Spinal cord (tissue), 10 donors: ENCODE measurements at places on chromosomes 4 and X.

DNA sequence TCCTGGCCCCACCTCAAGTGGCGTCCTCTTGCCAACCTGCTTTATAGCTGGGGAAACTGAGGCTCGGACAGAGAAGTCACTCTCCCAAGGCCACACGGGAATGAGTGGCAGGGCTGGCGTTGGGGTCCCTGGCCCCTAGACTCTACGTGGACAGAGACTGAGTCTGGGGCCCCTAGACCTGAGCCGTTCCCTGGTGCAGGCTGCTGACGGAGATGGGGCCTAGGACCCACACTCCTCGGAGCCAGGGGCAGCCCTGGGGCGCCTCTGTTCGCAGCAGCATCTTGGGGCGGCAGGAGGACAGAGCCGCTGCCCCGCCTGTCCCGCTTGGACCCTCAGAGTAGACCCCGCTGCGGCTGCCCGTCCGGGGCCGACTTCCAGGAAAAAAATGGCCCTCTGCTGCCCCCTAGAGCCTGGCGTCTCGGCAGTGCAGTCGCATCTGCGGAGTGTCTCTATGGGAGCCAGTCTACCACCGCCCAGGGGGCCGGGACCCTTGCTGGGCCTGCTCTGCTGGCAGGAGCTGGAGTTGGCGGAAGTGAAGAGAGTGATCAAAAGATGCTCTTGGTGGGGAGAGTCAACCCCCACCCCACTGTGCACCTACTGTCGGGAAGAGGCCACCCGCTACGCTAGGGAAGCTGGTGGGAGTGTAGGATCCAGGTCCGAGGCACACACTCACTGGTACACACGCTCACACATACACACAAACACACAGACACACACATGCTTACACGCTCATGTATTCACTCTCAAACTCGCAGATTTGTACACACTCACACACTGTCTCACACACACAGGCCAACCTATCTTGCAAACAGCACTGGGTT lies 220.1 kb downstream of the AFAP1 start:
- peak; percentile 40 for DNase-seq

GRCh38 chr4:114087596-114088230 lies 108.3 kb upstream of the ARSJ start:
- DNase-seq, result no peak

GRCh38 chrX:31421441-31421840 lies 349.6 kb upstream of the FTHL17 start:
- DNase-seq, result no peak

DNA sequence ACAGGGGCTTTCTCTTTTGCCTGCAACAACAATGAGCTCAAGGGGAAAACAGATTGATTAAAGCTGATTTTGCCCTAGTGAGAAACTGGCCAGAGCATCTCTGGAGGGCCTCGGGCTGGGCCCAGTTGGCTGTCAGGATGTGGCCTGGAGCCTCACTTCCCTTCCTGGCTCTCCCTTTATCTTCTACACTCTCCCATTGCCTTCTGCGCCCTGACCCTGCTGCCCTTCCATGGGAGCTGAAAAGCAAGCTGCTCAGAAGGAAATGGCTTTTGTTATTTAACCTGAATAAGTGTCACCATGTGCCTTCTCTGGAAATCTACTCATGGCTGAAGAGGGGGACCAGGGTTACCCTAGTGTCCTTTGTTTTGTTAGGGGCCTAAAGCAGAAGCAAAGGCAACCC lies 43.8 kb downstream of the NHSL2 start:
- DNase-seq, result no peak

DNA sequence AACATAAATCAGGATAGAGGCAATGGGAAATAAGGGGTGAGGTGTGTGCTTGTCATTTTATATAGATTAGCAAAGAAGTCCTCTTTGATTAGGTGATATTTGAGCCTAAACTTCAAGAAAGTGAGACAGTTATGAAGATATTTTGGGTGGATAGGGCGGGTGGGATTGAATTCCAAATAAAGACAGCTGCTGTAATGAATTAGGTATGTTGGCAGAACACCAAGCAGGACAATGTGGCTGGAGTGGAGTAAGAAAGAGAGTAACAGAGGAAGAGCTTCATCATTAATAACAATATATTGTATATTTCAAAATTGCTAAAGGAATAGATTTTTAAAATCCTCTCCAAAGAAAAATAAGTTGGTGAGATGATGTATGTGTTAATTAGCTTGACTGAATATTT lies 91.0 kb upstream of the CENPE start:
- no peak for DNase-seq
